Activated CD8-positive, alpha-beta memory T cell treated with anti-CD3 and anti-CD28 coated beads for 1 hour (primary cell): ENCODE measurements at places on chromosomes 5 and 9.

GRCh38 chr9:16191191-16191590, 638.3 kb downstream of the CCDC171 start:
- DNase-seq = no peak

GRCh38 chr5:36660397-36661049, 54.1 kb downstream of the SLC1A3 start:
- DNase-seq = no peak

- no peak for DNase-seq
Observed at GRCh38 chr5:81606150-81606549, 144.7 kb downstream of the SSBP2 start.

GRCh38 chr9:107945493-107945892, 455.9 kb upstream of the KLF4 start:
- no peak for DNase-seq

GRCh38 chr5:136226401-136226800, 33.4 kb upstream of the SMIM32 start:
- DNase-seq = no peak

- DNase-seq = no peak
Observed at GRCh38 chr5:103441523-103441922, 121.1 kb downstream of the NUDT12 start.

DNA sequence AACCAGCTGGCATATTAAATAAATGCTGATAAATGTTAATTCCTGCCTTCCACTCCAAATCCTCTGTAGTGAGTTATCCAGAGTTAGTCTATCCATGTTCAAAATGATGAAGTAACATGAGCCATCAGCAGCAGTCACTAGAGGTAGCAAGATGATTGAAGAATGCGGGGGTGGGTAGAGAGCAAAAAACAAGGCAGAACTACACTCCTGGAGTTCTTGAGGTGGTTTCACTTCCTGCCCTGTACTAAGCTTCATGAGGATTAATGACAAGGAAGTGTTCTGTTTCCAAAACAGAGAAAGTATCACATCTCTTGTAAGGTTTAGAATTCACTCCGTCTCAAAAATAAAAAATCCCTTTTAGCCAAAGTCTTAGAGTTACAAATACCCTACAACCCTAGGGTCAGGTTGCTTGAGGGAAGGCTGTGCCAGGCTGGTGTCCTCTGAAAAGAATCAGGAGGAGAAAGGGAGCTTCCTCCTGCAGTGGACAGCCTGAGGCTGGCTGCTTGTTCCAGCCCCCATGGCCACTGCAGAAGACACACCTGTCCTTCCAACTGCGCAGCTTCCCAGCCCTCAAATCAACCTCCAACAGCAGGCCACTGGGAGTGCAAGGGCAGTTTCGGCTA, 180.2 kb downstream of the DENND1A start:
- DNase-seq = no peak

DNA sequence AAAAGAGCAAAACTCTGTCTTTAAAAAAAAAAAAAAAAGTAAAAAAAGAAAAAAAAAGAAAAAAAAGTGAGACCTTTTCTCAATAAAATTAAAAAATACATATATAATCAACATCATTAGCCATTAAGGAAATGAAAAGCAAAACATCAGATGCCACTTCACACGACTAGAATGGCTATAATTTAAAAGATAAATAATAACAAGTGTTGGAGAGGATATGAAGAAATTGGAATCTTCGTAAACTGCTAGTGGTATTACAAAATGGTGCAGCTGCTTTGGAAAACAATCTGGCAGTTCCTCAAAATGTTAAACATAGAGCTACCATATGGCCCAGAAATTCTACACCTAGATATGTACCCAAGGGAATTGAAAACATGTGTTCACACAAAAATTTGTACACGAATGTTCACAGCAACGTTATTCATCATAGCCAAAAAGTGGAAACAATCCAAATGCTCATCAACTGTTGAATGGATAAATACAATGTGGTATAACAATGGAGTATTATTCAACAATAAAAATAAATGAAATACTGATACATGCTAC, 45.3 kb upstream of the SIL1 start:
- no peak for DNase-seq

DNA sequence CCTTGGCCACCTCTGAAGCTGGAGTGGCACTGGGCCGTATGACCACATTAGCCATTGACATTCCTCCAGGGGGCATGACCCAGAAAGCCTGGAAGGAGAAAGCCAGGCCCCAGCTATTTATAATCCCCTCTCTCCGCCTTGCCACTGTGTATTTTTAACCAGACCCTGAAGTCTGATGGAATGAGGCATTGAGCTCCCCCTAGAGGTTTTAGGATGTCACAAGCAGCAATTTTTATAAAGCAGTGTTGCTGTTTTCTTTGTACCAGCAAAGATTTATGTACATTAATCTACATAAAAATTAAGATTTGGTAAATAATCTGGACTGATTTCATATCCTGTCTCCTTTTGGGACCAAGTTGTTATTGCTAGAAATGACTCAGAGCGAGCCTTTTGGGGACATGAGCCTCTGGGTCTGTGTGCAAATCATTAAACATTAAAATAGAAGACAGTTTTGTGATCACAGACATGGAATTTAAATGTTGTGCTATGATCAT, 127.1 kb downstream of the TRIO start:
- no peak for DNase-seq

- no peak for DNase-seq
Observed at GRCh38 chr5:154844809-154845208, 5.6 kb downstream of the FAXDC2 start.
